Dermis microvascular lymphatic vessel endothelial cell (primary cell): ENCODE measurements at places on chromosomes 5 and 9.

DNA sequence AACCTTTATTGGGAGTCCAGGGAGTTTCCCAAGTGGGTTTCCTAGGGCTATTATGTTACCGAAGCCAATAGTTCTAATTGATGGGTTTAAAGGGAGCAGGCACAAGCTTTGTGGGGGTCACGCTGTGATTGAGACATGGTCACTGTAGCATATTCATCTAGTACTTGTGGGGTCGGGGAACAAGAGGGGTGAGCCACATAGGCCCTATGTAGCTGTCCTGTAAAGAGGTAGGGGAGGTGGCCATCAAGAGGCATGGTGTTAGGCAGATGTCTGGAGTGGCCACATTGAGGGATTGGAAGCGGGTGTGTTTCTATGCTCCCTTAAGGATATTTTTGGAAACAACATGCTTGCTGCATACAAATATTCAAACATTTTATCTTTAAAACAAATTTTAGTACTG lies 50.1 kb downstream of the EXOSC2 start:
- no peak for DNase-seq

DNA sequence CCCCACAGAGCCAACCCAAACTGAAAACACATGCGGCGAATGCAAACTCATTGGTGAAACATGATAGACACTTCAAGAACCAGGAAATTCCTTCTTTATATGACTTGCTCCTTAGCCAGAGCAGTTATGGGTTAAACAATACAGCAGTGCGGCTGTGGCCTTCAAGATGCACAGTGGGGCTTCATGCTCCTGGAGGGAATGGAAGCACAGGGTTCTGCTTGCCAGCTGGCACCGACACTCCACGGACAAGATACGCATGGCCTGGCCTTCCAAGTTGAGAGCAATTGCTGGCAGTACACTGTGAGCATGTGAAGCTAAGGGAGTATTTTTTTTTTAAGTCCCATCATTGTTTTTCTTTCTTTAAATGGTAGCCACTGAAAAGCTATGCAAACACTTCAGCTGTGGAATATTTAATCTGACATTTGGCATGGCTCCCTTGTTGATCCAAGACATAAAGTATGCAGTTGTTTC lies 451.6 kb upstream of the CD180 start:
- no peak for DNase-seq

DNA sequence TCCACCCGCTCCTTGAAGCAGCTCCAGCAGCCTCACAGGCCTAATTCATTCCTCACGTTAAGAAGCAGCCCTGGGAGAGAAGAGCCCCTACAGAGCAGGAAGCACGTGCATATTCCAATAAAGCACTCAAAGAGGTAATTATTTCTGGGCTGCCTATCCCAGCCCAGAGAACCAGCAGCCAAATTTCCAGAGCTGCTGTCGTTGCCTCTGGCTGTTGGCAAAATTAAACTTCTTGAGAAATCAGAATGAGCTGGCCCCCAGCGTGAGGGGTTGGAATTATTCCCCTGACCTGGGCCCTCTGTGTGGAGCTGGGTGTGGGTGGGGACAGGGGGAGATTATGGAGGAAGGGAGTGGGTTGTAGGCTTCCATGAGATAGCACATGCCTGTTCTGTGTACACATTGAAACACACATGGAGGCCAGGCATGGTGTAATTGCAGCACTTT lies 86.8 kb upstream of the HSPA9 start:
- DNase-seq = no peak

DNA sequence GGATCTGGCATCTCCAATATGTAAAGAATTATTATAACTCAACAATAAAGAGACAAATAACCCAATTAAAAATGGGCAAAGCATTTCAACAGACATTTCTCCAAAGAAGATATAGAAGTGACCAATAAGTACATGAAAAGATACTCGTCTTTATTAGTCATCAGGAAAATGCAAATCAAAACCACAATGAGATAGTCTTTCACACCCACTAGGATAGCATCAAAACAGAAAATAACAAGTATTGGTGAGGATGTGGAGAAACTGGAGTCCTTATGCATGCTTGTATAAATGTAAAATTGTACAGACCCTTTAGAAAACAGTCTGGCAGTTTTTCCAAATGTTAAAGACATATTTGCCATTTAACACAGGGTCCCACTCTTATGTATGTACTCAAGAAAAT lies 39.1 kb upstream of the ITGA1 start:
- no peak for DNase-seq

GRCh38 chr5:107359033-107359915 lies 311.5 kb downstream of the EFNA5 start:
- no peak for DNase-seq

DNA sequence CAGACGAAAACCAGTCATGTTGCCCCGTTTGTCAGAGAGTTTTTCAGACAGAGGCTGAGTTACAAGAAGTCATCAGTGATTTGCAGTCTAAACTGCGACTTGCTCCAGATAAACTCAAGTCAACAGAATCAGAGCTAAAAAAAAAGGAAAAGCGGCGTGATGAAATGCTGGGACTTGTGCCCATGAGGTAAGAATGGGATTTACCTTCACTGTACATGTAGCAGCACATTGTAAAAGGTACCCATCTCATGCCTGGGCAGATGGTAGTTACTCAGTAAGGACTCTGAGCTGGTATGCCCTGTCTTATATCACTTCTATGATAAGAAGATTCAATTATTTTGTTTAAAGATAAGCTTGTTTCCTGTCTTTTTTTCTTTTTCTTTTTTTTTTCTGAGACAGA lies 38.8 kb downstream of the RAD50 start:
- DNase-seq = no peak

DNA sequence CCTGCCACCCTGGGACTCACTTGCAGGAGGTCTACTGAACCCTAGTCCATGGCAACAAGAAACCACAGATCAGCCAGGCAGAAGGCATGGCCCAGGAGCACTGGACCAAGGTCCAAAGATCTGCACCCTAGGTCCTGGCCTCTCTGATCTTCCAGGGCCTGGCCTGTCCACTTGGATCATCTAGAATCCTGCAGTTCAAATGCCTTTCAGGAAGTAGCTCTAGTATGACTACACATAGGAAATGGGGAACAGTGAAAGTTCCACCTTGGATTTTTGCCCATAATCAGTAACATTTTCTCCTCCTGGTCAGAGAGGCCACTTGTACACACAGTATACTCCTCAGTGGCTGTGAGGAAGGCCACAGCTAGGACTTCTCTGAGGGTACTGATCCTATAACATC lies 11.5 kb downstream of the ANXA6 start:
- DNase-seq = peak; percentile 18
